ENCODE measurements at places on chromosomes 2 and 18.

DNA sequence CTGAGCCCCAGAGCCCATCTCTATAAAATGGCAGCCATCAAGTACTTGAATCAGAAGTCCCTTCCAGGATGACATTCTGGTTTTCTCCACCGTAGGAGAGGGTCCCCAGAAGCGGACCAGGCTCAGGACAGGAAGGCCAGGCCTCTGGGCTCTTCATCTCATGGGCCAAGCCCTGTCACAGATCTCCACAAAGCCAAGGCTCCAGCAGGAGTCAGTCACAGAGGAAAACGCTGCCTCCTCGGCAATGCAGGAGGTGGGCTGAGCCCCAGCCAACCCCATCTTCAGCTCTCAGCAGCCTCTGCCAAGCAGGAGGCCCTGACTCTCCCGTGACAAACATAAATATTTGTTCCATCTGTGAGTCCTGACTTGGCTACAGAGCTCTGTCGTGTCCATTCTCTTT lies 39.4 kb upstream of the GPAT2 start:
- DNase-seq: no peak

GRCh38 chr2:64401529-64401880 lies 52.5 kb upstream of the LGALSL start:
- no peak for DNase-seq

DNA sequence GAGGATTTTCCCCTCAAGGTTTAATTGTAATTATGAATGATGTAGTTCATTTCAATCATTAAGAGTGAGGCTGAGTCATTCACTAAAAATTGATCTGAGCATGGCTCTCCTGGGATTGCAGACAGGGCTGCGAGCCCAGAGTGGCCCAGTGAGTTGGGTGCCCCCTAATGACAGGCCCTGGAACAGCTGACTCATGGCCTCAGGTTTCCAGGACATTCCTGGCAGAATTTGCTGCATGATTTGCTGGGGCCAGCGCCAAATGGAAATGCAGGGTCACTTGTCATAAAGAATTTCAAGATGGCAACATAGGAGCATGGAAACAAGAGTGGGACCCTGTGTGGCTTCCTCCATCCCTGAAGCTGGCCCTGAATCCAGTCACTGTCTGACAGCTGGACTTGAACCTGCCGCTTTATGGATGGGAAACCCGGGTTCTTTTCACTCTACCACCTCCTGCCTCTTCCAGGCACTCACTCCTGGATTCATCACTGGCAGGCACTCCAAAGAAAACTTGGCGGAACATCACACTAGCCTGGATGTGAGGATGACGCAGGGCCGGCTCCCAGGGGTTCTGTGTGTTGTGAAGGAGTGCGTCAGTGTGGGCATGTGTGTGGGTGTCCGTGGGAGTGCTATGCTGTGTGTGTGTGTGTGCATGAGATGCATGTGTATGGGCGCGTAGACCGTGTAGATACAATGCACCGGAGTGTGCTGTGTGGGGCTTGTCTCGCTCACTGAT lies 15.2 kb downstream of the OTOF start:
- DNase-seq: peak; percentile 31

DNA sequence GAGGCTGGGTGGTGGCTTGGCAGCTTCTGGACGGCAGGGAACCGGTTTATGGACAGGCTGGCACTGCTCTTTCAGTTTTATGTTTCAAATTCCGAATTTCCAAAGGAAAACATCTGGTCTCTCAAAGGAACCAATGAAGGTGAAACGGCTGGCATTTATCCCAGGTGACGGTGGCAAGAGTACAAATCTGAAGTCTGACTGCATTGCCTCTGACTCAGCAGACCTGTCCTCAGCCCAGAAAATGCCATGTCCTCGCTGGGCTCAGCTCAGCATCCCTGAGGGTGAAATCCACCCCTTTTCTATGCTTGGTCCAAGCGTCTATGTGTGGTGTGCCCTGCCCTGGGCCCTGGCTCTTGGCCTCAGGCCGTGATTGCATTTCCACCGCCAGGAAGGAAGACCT lies 38.1 kb downstream of the NAPG start:
- DNase-seq: no peak

DNA sequence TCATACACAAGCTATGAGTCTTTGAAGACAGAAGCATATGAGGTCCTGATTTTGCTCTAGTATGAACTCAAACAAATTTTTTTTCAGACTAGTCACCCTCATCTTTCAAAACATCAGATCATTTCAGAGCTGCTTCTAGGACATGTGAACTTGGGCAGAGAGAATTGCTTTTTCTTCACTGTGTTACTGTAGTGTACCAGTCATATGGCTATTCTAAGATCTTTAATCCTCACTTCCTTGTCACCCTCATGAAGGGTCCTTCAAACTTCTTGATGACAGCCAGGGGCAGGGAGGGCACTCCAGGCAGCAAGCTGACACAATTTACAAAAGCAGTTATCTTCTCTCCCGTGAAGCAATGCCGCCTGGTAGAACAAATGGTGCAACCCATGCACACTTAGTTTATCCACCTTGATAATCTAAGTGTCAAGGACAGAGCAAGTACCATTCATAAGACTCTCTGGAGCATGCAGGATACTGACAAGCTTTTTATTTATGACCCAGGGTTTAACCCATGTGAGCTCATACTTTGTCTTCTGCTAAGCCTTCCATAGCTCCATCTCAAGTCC lies 200.6 kb downstream of the DPP10 start:
- no peak for DNase-seq

GRCh38 chr2:241686324-241686649 lies 328 bp downstream of the DTYMK start:
- no peak for DNase-seq

DNA sequence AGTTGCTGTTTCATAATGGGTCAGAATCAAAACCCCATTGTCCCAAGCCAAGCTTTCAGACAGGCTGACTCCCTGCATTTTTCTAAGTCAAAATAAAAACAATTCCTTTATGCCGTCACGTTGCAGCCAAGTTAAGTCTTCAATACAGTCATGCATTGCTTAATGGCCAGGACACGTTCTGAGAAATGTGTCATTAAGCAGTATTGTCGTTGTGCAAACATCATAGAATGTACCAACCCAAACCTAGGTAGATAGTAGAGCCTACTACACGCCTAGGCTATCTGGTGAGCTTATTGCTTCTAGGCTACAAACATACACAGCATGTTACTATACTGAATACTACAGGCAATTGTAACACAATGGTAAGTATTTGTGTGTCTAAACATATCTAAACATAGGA lies 160.4 kb upstream of the FOSL2 start:
- DNase-seq: no peak

DNA sequence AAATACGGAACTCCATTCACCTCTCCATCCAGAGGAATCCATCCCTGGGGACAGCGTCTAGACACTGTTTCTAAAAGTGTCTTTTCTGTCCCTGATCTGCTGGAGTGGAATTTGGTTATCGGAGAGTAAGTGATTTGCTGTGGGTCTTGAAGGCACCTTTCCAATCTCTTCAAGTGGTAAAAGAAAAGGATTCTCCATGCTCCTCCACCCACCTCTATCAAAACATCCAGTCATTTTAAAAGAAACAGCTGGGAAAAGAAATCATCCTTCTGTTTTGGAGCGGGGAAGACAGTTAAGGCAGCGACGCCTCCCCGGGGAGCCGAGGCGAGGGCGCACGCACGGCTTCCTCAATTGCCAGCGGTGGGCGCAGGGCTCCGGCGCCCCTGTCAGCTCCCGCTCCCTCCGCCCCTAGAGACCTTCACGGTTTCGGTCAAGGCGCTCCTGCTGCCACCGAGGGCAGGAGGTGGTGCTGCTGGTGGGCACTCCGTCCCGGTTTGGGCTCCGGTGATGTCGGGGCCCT lies 547 bp downstream of the SLC35F5 start:
- no peak for DNase-seq

GRCh38 chr2:27306136-27306535 lies 2.1 kb downstream of the UCN start:
- no peak for DNase-seq
